ENCODE measurements at places on chromosomes 2 and 18.

DNA sequence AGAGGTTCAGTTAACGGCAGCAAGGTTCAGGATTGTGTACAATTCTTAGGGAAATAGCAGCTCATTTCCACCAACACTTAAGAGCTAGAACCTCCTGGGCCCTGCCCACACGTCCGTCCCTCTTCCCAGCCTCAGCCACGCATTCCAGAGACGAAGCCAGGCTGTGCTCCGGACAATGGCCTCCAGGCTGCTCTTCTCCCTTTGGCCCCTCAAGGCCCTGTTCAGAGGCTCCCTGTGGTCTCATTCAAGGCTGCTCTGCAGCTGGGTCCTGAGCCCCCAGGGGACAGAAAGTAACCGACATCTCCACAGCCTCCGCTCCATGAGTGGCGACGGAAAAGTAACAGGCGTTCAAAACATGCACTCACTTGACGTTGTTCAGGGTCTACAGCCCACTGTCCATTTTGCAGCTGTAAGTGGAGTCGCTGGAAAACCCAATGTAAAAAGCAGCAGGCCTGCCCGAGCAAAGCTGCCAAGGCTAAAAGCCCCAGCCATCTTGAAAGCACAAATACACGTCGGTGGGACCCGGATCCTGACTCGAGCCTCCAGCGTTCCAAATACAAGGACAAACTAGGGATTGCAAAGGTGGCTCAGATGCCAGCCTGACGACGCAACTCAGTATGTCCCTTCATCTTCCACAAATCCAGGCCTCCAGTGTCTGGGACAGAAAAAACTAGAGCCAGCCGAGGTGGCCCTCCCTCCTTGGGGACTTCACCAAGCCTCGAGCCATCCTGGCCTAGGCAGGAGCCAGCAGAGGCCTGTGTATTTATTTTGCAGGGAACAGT lies 76.9 kb downstream of the NDUFA10 start:
- no peak for DNase-seq
- H3K4me3 ChIP-seq, result no peak overlapping the region
- H3K36me3 ChIP-seq, result peaks cover 3% of the 10 kb centered on the region

DNA sequence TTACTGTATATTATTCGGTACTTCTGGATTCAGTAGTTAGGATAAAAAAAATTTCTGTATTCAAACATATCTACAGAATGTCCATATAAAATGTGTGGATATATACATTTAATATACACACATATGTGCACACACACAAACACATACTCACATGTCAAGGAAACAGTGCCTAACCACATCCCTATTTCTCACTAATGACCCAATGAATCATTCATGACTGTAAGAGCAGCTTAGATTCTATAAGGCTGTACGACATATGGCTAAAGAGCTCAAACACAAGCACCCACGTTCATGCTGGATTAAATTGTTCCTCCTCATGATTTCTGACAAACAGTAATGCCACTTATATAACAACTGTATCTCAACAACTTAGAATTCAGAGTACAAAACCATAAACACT lies 457.3 kb downstream of the ADCYAP1 start:
- no peaks in the 10 kb centered on the region for H3K27me3 ChIP-seq
- no peak for DNase-seq
- no peaks in the 10 kb centered on the region for H3K36me3 ChIP-seq
- H3K4me1 ChIP-seq, result no peaks in the 10 kb centered on the region
- H3K4me3 ChIP-seq, result no peak overlapping the region
- no peak overlapping the region for H3K27ac ChIP-seq

DNA sequence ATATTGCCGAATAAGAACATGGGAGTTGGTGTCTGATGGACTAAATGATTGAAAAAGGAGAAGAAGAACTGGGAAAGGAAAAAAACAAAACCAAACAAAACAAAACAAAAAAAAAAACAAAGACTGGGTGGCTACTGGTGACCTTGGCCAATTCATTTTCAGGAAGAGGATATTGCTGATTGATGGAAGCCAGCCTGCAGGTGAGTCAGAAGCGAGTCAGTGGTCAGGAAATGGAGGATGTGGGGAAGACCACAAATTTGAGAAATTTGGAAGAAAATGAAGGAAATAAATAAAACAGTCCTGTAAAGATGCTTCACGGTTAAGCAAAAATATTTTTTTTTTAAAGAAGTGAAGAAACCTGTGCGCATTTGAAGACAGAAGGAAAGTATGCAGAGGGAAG lies 296.9 kb downstream of the ZNF521 start:
- no peak overlapping the region for H3K4me3 ChIP-seq
- DNase-seq, result no peak
- H3K36me3 ChIP-seq, result no peaks in the 10 kb centered on the region

- peaks cover 35% of the 10 kb centered on the region for H3K27me3 ChIP-seq
- H3K27ac ChIP-seq, result no peak overlapping the region
- no peak overlapping the region for H3K4me3 ChIP-seq
- H3K36me3 ChIP-seq, result no peaks in the 10 kb centered on the region
Measured at GRCh38 chr2:129764376-129765325, 214.8 kb upstream of the RAB6C start.

DNA sequence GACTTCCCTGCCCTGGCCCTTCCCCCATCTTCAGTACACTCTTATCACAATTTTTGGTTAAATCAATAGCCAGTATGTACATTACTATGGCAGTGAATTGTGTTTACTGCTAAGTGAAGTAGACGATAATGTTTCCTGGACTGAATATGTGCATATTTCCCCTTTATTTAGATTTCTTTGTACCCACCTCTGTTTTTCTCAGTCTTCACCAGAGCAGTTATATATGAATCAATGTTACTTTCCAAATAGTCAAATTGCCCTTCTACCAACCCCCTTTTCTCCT lies 97.1 kb upstream of the HS6ST1 start:
- no peaks in the 10 kb centered on the region for H3K36me3 ChIP-seq
- H3K4me1 ChIP-seq, result no peaks in the 10 kb centered on the region
- no peak overlapping the region for H3K4me3 ChIP-seq
- no peak for DNase-seq

DNA sequence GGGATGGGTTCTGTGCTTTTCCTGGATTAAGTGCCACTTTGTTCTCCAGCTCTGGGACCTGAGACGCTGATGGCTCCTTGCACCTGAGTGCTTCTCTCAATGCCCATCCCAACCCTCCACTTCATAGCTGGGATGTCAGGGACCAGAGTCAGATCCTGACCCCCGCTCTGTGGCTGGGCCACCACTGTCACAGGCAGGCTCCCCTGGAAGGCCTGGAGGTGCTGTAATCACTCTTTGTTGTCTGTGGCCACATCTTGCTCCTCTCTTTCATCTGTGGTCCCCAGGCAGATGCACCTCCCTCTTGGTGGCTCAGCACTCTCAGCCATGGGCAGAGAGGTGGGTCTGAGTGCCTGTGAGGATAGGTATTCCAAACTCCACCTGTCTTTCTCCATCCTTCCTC lies 62.4 kb downstream of the CAPN13 start:
- H3K4me3 ChIP-seq, result no peak overlapping the region
- DNase-seq, result no peak
- H3K27me3 ChIP-seq, result peaks cover 66% of the 10 kb centered on the region
- peaks cover 3% of the 10 kb centered on the region for H3K36me3 ChIP-seq
- no peaks in the 10 kb centered on the region for H3K4me1 ChIP-seq

GRCh38 chr2:61995515-61995914 lies 90.0 kb downstream of the COMMD1 start:
- no peaks in the 10 kb centered on the region for H3K36me3 ChIP-seq
- H3K27me3 ChIP-seq, result no peaks in the 10 kb centered on the region
- DNase-seq, result no peak
- H3K4me3 ChIP-seq, result no peak overlapping the region
- H3K4me1 ChIP-seq, result no peaks in the 10 kb centered on the region

GRCh38 chr2:201880579-201880978 lies 74.2 kb downstream of the CDK15 start:
- peaks cover 68% of the 10 kb centered on the region for H3K27me3 ChIP-seq
- no peaks in the 10 kb centered on the region for H3K36me3 ChIP-seq
- no peak overlapping the region for H3K27ac ChIP-seq
- no peak overlapping the region for H3K4me3 ChIP-seq
- peaks cover 12% of the 10 kb centered on the region for H3K4me1 ChIP-seq

GRCh38 chr18:37460604-37461003 lies 105.0 kb downstream of the CELF4 start:
- H3K4me1 ChIP-seq, result no peaks in the 10 kb centered on the region
- H3K4me3 ChIP-seq, result no peak overlapping the region
- no peak for DNase-seq
- no peak overlapping the region for H3K27ac ChIP-seq
- H3K27me3 ChIP-seq, result peaks cover 5% of the 10 kb centered on the region
- H3K36me3 ChIP-seq, result peaks cover 2% of the 10 kb centered on the region

GRCh38 chr2:204177251-204177976 lies 240.9 kb downstream of the ICOS start:
- peaks cover 36% of the 10 kb centered on the region for H3K27me3 ChIP-seq
- no peak overlapping the region for H3K4me3 ChIP-seq
- no peak overlapping the region for H3K27ac ChIP-seq
- no peak for DNase-seq
- no peaks in the 10 kb centered on the region for H3K4me1 ChIP-seq
- H3K36me3 ChIP-seq, result no peaks in the 10 kb centered on the region

GRCh38 chr2:215831296-215831913 lies 181.9 kb downstream of the MREG start:
- H3K4me3 ChIP-seq, result no peak overlapping the region
- no peak overlapping the region for H3K27ac ChIP-seq
- H3K36me3 ChIP-seq, result no peaks in the 10 kb centered on the region
- no peaks in the 10 kb centered on the region for H3K4me1 ChIP-seq
- no peak for DNase-seq

- no peaks in the 10 kb centered on the region for H3K36me3 ChIP-seq
- no peaks in the 10 kb centered on the region for H3K4me1 ChIP-seq
- H3K27ac ChIP-seq, result no peak overlapping the region
Measured at GRCh38 chr18:31619291-31619690, 27.6 kb downstream of the TTR start.

DNA sequence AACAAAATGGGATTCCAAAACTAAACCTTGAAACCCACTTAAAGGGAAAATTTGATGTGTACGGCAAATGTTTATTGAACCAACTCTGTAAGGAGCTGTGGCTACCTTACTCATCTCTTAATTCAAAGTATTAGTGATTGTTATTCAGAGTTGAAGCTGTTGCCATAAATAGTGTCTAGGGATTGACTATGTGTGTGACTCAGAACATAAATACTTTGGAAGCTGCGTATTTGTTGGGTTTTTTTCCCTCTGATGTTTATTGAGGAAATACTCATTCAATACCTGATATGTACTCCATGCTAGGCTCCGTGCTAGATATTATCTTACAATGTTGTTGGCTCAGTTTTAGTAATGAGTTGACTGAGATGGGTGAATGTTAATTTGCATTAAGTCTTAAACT lies 90.4 kb downstream of the PTRHD1 start:
- no peak overlapping the region for H3K4me3 ChIP-seq
- H3K27ac ChIP-seq, result peak overlapping the region; percentile 65
- H3K27me3 ChIP-seq, result no peaks in the 10 kb centered on the region
- peaks cover 47% of the 10 kb centered on the region for H3K36me3 ChIP-seq
- no peaks in the 10 kb centered on the region for H3K4me1 ChIP-seq

GRCh38 chr2:221060376-221060775 lies 511.7 kb downstream of the EPHA4 start:
- H3K36me3 ChIP-seq, result no peaks in the 10 kb centered on the region
- H3K27ac ChIP-seq, result no peak overlapping the region
- no peak overlapping the region for H3K4me3 ChIP-seq
- no peaks in the 10 kb centered on the region for H3K4me1 ChIP-seq
- peaks cover 19% of the 10 kb centered on the region for H3K27me3 ChIP-seq

- peaks cover 10% of the 10 kb centered on the region for H3K4me1 ChIP-seq
- peak overlapping the region; percentile 15 for H3K27ac ChIP-seq
- H3K27me3 ChIP-seq, result peaks cover 7% of the 10 kb centered on the region
- no peak overlapping the region for H3K4me3 ChIP-seq
- no peak for DNase-seq
- no peaks in the 10 kb centered on the region for H3K36me3 ChIP-seq
Measured at GRCh38 chr2:159118859-159119500, 150.5 kb downstream of the TANC1 start.

- H3K4me1 ChIP-seq, result peaks cover 23% of the 10 kb centered on the region
- H3K4me3 ChIP-seq, result no peak overlapping the region
- peaks cover 4% of the 10 kb centered on the region for H3K36me3 ChIP-seq
- no peak overlapping the region for H3K27ac ChIP-seq
- no peak for DNase-seq
Measured at GRCh38 chr2:240139011-240139441, 1.4 kb downstream of the OTOS start.

DNA sequence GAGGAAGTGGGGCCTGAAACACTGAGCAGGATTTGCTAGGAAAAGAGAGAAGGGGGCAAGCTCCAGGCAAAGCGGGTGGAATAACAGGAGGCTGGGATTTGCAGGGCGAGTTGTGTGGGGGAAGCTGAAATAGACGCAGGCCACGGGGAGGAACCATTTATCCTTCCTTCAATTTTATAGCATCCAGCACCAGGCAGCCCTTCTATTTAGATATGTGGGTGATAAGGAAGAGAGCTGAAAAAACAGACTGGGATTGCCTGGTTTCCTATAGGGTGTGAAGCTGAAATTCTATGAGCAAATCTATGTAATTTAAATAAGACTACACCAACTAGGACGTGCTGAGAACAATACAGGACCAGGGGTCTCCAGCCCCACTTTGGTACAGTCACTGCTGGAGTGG lies 132.0 kb upstream of the REV1 start:
- DNase-seq, result no peak
- H3K27ac ChIP-seq, result no peak overlapping the region
- H3K4me3 ChIP-seq, result no peak overlapping the region
- no peaks in the 10 kb centered on the region for H3K36me3 ChIP-seq
- peaks cover 29% of the 10 kb centered on the region for H3K27me3 ChIP-seq

DNA sequence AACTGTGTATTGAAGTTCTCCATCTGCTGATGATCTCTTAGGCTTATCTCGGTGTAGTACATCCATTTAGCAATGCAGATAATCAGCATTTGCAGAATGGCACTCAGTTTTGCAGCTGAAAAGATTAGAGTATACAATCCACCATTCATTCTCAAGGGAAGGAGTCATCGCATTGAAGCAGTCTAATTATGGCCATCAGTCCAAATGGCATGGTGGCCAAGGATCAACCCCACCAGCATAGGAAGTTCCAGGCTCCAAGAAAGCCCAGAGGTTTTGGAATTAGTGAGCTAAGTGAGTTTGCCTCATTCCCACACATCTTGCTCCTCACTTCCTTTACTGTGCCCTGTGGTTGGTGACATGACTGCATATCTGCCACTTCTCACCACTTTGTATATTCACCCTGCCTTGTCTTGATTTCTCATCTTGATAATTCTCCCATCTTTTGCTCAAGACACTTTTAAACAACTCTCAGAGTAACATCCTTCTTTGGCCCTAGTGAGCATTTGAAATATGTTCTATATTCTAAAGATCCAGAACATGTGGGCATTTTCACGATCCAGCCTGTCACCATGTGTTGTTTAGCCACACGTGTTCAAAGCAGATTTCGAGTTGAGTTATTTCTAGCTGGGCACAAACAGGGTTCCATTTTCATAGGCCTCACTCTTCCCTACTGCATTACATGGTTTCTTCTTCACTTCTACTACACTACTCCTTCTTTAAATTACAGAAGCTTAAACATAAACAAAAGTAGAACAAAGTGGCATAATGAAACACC lies 1119.8 kb downstream of the TSN start:
- no peaks in the 10 kb centered on the region for H3K36me3 ChIP-seq
- H3K27ac ChIP-seq, result no peak overlapping the region
- H3K4me3 ChIP-seq, result no peak overlapping the region
- DNase-seq, result no peak
- H3K27me3 ChIP-seq, result no peaks in the 10 kb centered on the region

All from effector memory CD8-positive, alpha-beta T cell (primary cell).